Fibroblast of the aortic adventitia (primary cell): ENCODE measurements at places on chromosomes 7 and 10. TPM values are rescaled to one million over a fixed set of nuclear protein-coding genes. Genes with fewer than 3 reads are reported as not detected.

DNA sequence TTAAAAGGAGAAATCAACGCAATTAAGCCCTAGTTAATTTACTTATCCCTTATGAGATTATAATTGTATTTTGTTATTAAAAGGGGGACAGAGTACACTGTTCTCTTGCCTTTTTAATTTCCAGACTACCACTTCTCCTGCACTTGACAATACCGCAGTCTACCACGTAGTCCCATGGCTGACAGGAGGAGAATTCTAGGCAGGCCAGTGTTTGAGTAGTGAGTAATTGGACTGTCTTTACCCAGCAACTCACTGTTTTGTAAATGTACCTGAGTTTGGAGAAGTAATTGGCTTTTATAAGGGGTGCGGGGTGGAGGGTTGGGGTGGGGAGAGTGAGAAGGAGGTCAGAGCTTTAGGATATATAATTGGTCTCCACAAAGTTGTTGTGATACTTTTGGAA, 85.4 kb downstream of the CFTR start:
- DNase-seq, result no peak

- no peak for DNase-seq
Observed at GRCh38 chr7:30708412-30708811, 26.2 kb upstream of the CRHR2 start.

Gene VAX1
- not detected in 2 replicates for total RNA-seq

- no peak for DNase-seq
Observed at GRCh38 chr10:106992055-106992454, 172.5 kb downstream of the SORCS1 start.

Gene PNLIPRP3
- not detected in 2 replicates for total RNA-seq

GRCh38 chr10:84478151-84478550, 149.8 kb downstream of the CCSER2 start:
- DNase-seq, result peak; percentile 58

DNA sequence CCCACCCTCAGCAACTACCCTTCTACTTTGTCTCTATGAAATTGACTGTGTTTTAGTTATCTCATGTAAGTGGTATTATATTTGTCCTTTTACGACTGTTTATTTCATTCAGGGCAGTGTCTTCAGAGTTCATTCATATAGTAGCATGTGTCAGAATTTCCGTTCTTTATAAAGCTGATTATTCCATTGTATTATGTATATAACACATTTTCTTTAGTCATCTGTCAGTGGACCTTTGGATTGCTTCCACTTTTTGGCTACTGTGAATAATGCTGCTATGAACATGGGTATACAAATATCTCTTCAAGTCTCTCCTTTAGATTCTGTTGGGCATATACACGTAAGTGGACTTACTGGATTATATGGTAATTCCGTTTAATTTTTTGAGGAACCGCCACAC, 14.5 kb downstream of the SLF2 start:
- no peak for DNase-seq

GRCh38 chr7:93968911-93969620, 35.1 kb downstream of the BET1 start:
- DNase-seq, result peak; percentile 62

- DNase-seq, result no peak
Observed at GRCh38 chr10:115942101-115942500, 330.9 kb downstream of the GFRA1 start.

GRCh38 chr7:150738591-150739001, 1.4 kb downstream of the GIMAP5 start:
- no peak for DNase-seq

Gene C7orf33
- not detected in 2 replicates for total RNA-seq

Gene PDE1C
- 7.4 and 187 TPM in 2 replicates for total RNA-seq

DNA sequence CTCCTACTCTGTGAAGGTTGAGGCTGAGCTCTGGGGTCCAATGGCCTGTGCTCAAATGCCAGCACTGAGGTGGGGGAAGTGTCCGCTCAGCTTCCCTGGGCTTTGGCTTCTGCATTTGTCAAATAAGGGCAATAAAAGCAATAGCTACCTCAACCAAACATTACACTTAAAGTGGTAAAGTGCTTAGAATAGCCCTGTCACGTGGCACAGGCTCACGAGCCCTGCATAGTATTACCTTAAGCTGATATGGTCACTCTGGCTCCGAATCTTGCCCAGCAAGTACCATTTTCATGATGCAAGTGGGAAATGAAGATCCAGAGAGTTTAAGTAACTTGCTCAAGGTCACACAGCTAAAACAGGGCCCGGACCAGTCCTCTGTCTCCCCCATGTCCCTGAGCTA, 451.1 kb upstream of the ZMIZ1 start:
- DNase-seq, result no peak

- DNase-seq, result no peak
Observed at GRCh38 chr10:23927576-23928325, 281.2 kb upstream of the KIAA1217 start.

DNA sequence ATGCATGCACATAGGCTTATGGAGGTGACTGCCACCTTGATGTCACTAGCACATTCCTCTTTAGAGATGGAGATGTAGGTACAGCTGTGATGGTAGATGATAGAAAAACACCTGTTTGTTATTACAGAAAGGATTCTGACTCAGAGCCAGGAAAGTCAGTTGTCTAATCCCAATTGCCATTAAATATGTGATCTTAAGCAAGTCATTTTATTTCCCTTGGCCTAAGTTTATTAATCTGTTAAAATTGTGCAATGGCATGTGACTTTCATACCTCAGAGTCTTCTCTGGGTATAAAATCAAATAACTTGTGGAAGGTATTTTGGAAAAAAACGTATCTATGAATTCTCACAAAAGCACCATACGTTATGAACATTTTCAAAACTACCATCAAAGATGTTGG, 123.9 kb upstream of the BET1 start:
- DNase-seq, result no peak

Gene MRLN
- total RNA-seq, result not detected in 2 replicates

- peak; percentile 75 for DNase-seq
Observed at GRCh38 chr10:79244841-79245504, 102.3 kb upstream of the PPIF start.

DNA sequence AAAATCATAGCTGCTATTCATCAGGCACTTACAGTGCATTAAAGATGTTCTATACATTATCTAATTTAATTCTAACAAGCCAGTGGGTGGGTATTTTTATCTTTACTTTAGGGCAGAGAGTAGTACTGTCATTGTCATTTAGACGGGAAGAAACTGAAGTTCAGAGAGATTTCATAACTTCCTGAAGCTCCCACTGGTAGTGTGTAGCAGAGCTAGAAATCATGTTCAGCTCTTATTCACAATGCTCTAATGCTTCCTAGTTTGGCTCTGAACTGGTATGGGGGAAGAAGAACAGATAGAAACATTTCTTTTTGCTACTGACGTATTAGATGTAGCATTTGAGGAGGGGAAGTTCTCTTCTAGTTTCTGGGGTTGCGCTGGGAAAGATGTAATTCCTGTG, 116.7 kb downstream of the CYP26A1 start:
- DNase-seq, result no peak

- peak; percentile 89 for DNase-seq
Observed at GRCh38 chr7:78151229-78151628, 352.7 kb downstream of the PHTF2 start.

GRCh38 chr10:127916826-127917225, 9.9 kb downstream of the PTPRE start:
- DNase-seq, result no peak

Gene ZDHHC4
- total RNA-seq, result 51.2 and 63.8 TPM in 2 replicates

Gene STRIP2
- 2.5 and 6.9 TPM in 2 replicates for total RNA-seq

Gene UCN3
- not detected in 2 replicates for total RNA-seq

GRCh38 chr7:141550386-141551093, 670 bp upstream of the AGK start:
- DNase-seq, result no peak

GRCh38 chr10:5595994-5596471, 70.4 kb downstream of the ASB13 start:
- DNase-seq, result peak; percentile 84

GRCh38 chr7:12646139-12646538, 41.3 kb upstream of the ARL4A start:
- DNase-seq, result peak; percentile 60

GRCh38 chr7:131878777-131879176, 322.3 kb upstream of the PODXL start:
- DNase-seq, result no peak

GRCh38 chr7:158284121-158284520, 303.5 kb downstream of the PTPRN2 start:
- no peak for DNase-seq
